ENCODE measurements at places on chromosomes 5 and 9.

DNA sequence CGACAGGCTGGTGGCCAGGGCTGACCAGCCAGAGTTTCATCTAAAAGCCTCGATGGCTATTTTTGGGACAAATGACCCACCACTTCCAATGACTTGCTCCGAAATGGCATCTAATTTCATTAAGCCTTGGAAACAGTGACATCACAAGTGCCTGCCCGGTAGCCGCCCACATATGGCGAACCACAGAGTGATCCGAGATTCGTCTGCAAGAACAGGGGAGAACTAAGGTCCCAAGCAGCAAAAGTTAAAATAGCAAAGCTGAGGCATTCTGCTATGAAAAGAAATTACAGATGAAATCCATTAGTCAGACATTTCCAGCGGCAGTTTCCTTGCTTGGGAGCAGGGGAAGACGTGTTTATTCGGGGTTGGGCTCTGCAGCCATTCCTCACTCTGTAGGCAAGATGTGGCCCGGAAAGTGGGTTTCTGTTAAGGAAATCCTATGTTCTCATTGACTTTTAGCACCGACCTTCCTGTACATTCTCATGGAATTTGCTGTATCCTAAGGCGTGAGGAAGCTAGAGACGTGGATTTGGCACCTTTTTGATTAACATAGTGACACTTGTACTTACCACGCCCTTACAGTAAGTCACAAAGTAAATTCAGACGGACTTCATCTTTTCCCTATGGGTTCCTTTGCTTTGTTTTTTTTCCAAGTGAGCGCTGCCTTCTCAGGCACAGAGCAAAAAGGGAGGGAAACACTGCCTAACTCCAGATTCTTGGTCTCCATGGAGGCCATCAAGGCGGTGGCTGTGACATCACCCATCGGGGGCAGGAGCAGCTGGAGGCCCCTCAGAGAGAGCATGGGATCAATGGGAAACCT, 45.1 kb downstream of the ERGIC1 start:
- no peak for DNase-seq

DNA sequence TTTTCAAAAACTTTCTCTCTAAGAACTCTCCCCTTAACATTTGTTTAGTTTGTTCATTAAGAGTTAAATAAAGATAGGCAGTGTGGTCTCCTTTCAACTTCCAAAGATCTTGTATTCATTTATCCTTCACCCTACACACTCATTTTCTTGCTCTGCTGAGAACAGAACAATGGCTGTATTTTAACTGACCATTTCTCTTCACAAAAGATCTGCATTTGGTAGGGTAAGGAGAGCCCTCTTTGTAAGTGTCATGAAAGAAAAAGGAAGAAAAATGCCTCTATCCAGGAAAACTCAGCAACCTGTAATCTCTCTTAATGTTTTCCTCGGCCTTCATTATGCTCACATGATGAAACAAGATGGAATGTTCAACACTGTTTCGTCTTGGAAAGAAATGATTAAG, 193.7 kb upstream of the TLE4 start:
- DNase-seq: no peak

- no peak for DNase-seq
Measured at GRCh38 chr9:89194421-89195130, 16.0 kb upstream of the SHC3 start.

- DNase-seq: no peak
Measured at GRCh38 chr9:36764364-36765076, 191.8 kb downstream of the MELK start.

GRCh38 chr5:466661-467310, 23.8 kb downstream of the EXOC3 start:
- DNase-seq: no peak

DNA sequence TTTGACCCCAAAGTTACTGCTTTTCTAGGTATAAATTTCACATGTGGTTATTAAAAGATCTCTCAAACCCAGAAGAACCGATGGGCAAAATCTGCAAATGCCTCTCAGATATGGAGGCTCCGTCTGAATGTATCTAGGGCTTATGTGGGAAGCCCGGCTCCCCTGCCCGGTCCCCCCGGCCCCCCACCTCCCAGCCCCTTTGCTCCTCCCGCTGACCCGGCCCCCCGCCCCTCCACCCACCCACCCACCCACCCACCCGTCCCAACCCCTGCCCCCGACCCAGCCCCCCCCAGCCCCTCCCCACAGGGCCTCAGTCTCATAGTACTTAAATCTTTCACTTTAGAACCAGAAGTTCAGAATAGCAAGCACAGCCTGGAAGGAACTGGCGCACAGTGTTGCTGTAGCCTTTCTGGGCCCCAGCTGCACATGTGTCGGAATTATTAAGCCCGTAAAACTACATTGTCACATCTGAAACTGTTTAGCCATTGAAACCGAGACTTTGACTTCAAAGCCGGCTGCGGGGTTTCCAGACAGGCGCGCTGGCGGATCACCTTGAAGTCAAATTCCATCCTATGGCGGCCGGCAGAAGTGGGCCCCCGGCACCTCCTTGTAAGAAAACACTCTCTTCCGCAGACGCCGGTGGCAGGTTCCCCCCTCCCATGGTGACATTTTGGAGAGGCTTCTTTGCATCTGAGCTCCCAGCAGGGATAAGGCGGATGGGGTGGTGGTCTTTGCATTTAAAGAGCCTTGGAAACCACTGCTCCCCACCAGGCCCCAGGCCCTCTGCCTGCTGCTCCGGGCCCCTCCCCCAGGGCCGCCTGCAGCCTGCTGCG, 12.8 kb downstream of the NKD2 start:
- DNase-seq: no peak

DNA sequence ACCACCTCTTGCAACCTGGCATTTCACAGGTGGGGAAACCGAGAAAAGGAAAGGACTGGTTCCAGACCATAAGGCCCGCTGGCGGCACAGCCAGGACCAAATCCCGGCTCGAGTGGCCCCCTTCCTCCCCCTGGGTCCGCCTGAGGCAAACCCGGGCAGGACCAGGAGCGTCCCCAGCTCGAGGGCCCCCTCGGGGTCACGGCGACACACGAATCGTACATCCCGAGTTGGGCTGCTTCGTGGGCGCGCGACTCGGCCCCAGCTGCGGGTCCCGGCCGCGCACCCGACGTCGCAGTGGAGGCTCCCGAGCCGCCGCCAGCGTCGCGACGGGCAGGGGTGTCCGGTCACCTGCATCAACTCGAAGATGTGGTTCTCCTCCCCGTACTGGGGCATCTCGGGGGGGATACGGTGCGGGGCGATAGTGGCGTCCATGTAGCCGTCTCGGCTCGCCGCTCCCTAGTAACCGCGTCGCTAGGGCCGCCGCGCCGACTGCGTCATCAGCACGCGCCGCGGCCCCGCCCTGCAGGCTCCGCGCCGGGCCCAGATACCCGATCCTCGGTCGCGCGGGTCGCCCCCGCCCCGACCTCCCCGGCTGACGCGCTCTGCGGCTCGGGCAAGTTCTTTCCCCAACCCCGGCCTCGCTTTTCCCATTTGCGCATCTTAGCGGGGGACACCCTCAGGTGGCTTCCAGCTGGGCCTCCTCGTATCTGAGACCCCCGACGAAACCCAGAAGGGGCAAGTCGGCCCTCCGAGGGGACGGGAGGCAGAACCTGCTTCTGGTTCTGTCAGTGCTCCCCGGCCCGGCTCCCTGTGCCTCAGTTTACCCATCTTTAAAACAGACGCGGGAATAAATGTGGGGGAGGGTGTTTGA, at the start of gene AK8:
AK8 (minus strand) TSS at position 461 of the 871 bp plus-strand sequence; CDS start at position 432, 29 bp downstream.
- DNase-seq: peak; percentile 65

GRCh38 chr5:82924226-82925060, 152.8 kb downstream of the TMEM167A start:
- no peak for DNase-seq

DNA sequence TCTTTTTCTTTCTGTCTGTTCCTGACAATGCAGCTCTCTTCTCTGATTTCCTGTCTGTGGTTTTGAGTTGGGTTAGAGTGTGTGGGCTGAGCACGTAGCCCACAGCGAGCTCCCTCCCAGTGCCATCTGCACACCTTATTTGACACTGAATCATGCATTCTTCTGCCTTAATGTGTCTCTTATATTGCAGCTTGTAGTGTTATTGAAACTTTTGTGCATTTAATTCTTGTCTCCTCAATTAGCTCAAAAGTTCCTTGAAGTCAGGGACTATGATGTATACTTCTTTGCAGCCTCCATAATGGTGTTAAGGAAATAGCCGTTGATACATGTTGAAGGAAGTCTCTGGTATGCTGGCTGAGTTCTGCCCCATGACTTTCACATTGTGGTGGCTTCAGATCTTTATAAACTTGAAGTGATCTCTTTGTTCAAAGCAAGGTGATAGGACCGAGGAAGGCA, 576.2 kb upstream of the CLINT1 start:
- no peak for DNase-seq

DNA sequence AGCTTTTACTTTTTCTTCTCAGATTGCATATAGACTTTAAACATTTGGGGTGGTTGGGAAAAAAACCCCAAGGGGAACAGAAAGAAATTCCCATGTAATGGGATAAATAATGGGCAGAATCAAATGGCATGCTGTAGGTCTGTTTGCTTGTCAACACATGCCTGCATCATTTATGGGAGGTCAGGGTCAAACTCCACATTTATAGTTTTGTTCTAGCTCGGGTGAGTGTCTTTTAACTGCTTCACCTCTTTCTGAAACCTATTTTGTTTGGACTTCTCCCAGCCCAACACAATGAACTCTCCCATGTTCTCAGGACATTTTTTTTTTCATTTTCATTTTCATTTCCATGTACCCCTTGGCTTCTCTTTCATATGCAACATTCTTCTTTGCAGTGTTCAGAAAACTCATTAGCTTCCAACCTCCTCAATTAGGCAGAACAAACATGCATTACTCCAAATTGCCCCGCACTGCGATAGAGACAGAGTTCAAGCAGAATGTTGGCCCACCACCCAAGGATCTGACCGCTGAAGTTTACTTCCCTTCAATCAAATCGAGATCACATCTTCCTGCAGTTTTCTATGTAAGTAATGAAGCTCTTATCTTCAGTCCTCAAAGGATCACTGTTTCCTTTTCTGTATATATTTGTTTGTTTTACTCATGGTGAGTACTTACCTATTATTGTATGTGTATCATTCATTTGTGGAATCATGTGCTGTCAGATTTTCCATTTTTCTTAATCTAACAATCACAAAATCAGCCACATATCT, 354.6 kb downstream of the ZSWIM6 start:
- DNase-seq: no peak

GRCh38 chr9:382383-382782, 167.7 kb downstream of the DOCK8 start:
- DNase-seq: no peak

GRCh38 chr5:122149321-122150090, 20.2 kb downstream of the ZNF474 start:
- no peak for DNase-seq

GRCh38 chr5:34511915-34512314, 144.2 kb upstream of the RAI14 start:
- no peak for DNase-seq

DNA sequence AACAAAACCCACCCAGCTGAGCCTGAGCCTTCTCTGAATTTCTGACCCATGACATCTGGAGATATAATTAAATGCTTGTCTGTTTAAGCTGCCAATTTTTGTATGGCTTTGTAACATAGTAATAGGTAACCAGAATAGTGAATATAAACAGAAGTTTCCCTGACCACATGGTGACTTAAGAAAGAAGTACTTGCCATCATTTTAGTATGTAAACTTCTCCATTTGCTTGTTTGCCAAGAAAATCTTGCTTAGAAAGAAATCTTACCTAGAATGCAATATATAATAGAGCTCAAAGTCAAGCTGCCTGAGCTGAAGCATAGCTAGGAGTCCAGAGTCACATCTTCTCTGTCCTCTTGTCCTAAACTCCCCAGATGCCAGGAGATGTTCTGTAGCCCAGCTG, 117.0 kb downstream of the PCSK1 start:
- no peak for DNase-seq

GRCh38 chr5:131386779-131387178, 122.9 kb downstream of the CDC42SE2 start:
- no peak for DNase-seq

DNA sequence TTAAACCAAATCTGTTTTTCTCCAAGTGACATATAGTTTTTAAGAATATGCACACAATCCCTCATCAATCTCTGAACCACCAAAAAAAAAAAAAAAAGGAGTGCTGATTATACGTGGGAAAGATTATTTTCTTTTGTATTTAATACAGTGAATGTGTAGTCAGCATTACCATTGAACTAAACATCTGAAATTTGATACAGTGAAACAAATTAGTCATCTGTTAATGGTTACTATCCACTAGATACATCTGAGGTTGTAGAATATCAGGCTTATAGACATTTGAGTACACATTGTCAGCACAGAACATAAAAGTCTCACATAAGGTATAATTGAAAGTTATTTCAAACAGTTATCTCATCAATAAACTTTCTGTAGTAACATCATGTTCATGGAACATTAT, 87.0 kb downstream of the SLF1 start:
- no peak for DNase-seq

- no peak for DNase-seq
Measured at GRCh38 chr5:1399737-1400136, 45.5 kb downstream of the SLC6A3 start.

DNA sequence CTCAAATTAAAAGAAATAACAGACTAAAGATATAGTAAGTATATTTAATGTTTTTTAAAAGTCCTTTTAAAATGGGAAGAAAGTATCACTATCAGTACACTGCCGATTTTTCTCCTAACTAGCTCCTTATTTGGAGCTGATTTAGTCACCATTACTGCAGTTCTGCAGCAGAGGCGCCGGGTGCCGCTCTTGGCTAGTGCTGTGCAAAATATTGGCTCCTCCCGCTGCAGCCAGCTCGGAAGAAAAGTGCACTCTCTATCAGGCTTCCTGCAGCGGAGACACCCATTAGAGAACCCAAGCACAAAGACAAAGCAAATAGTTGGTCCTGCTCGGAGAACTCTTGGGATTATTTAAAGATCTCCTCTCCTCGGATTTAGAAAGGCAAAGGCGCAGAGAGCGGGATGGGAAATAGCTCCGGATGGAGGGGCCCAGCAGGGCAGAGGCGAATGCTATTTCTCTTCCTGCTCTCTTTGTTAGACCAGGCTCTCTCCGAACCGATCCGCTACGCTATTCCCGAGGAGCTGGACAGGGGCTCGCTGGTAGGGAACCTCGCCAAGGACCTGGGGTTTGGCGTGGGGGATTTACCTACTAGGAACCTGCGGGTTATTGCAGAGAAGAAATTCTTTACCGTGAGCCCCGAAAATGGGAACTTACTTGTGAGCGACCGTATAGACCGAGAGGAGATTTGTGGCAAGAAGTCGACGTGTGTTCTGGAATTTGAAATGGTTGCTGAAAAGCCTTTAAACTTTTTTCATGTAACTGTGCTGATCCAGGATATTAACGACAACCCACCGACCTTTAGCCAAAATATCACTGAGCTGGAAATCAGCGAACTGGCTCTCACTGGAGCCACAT, at the start of gene PCDHGB3:
PCDHGB3 (plus strand) TSS at position 249 of the 855 bp plus-strand sequence; CDS start at position 402, 153 bp downstream.
- no peak for DNase-seq

- no peak for DNase-seq
Measured at GRCh38 chr9:89425024-89425805, 72.7 kb downstream of the SEMA4D start.

All from CD8-positive, alpha-beta memory T cell (primary cell).